ENCODE measurements at places on chromosomes 3 and 15.

GRCh38 chr3:184772667-184773272 is 39.2 kb upstream of the VPS8 start:
- no peak for DNase-seq

DNA sequence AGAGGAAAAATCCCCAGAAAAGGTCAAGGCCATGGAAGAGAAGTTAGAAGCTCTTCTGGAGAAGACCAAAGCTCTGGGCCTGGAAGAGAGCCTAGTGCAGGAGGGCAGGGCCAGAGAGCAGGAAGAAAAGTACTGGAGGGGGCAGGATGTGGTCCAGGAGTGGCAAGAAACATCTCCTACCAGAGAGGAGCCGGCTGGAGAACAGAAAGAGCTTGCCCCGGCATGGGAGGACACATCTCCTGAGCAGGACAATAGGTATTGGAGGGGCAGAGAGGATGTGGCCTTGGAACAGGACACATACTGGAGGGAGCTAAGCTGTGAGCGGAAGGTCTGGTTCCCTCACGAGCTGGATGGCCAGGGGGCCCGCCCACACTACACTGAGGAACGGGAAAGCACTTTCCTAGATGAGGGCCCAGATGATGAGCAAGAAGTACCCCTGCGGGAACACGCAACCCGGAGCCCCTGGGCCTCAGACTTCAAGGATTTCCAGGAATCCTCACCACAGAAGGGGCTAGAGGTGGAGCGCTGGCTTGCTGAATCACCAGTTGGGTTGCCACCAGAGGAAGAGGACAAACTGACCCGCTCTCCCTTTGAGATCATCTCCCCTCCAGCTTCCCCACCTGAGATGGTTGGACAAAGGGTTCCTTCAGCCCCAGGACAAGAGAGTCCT is 9.0 kb downstream of the MAP1A start:
- no peak for DNase-seq

DNA sequence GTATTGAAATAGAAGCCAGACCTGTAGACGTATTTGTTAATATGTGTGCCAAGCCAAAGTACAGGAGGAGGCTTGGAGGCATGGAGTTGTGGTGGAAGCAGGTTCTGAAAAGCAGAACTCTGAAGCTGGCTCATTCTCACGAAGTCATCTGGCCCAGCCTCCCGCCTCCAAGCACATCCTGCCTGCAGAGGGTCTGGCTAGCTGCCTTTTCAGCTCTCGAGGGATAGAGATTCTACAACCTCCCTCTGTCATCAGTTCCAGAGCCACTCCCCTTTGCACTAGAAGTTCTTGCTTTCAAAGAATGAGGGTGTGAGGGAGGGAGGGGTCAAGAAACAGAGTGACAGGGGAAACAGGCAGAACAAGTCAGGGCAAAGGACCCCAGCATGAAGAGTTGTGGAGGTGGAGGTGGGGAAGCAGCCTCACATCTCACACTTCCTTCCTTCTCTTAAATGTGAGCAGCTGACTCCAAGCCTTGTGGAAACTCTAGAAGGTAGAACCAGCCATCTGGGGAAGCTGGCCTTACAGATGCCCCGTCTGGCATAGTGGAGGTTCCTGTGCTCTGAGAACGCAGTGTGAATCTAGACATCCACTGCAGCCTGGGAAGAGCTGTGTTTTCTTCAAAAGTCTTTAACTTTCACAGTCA is 95.3 kb downstream of the SLC49A4 start:
- DNase-seq = peak; percentile 42

- DNase-seq = peak; percentile 37
Measured at GRCh38 chr15:55151631-55152030, 45.1 kb downstream of the RSL24D1 start.

DNA sequence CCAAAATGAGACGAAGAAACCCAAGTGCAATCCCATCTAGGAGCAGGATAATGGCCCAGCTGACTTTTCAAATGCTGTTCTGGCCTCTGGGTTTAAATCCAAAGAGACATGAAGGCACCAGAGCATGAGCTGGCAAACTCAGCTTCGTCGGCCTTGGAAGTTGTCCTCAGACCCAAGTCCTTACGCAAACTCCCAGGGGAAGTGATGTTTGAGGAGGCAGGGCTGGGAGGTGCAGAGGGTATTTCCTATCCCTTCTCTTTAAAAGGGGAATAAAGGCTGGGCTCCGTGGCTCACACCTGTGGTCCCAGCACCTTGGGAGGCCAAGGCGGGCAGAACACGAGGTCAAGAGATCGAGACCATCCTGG is 68.9 kb upstream of the HERC1 start:
- DNase-seq = no peak

- DNase-seq = no peak
Measured at GRCh38 chr3:125207949-125208568, 4.5 kb downstream of the SLC12A8 start.

GRCh38 chr3:179630753-179631451 is 21.9 kb upstream of the USP13 start:
- no peak for DNase-seq

DNA sequence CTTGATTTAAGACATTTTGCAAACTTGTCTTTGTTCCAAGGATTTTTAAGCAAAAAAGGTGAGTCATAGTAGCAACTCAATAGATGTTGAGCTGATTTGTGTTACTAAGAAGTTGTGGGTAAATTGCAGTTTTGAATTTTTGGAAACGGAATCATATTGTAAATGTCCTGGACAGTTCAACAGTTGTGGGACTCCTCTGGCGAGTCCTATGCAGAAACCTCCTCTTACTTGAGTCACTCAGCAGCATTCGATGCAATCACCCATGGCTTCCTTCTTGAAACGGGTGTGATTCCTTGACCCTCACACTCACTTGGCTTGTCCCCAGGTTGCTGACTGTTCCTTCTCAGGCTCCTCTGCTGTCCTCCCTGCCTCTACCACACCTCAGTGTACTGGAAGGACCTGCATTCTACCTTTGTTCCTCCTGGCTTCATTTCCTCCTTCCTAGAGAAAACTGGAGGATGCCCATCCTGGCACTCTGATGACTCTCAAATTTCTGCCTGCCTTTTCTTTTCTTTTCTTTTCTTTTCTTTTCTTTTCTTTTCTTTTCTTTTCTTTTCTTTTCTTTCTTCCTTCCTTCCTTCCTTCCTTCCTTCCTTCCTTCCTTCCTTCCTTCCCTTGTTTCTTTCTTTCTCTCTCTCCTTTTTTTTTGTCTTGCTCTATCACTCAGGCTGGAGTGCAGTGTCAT is 52.8 kb upstream of the DGKG start:
- peak; percentile 54 for DNase-seq

GRCh38 chr3:51388286-51389029 is 2.6 kb upstream of the RBM15B start:
- DNase-seq = peak; percentile 26

DNA sequence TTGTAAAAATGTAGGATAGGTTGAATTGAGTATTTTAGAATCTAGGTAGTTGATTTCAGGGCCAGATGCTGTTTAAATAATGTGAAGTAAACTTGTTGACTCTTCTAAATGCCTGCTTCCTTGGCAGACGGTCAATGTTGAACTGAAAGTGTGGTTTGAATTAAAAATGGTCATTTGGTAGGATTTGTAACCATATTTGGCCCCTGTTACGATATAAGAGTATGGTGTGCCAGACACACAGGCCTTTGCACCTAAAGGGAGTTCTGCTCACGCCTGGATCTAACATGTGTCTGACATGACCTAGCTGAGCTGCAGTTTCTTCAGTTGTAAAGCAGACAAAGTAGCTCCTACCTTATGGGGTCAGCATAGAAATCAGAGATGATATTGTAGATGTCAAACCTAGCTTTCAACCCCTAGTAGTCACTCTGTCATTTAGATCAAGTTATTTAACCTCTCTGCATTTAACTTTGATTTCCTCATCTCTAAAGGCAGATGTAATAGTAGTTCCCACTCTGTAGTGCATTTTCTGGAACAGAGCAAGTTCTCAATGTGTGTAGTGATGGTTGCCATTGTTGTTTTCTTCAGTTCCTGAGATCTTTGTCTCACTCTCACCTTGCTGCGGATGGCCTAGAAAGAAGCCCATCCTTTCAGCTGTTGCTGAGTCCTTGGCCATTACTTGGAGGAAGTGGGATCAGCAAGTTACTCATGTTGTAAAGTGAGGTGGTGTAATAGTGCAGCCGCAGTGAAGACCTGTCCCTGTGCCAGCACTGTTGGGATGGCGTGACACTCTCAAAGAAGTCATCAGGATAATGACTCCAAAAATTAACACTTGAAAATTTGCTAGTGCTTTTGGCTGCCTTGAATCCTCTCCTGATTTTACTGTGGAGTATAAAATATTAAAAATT is 90.2 kb downstream of the GHSR start:
- peak; percentile 59 for DNase-seq

- DNase-seq = no peak
Measured at GRCh38 chr15:49987896-49988295, 131.1 kb downstream of the ATP8B4 start.

DNA sequence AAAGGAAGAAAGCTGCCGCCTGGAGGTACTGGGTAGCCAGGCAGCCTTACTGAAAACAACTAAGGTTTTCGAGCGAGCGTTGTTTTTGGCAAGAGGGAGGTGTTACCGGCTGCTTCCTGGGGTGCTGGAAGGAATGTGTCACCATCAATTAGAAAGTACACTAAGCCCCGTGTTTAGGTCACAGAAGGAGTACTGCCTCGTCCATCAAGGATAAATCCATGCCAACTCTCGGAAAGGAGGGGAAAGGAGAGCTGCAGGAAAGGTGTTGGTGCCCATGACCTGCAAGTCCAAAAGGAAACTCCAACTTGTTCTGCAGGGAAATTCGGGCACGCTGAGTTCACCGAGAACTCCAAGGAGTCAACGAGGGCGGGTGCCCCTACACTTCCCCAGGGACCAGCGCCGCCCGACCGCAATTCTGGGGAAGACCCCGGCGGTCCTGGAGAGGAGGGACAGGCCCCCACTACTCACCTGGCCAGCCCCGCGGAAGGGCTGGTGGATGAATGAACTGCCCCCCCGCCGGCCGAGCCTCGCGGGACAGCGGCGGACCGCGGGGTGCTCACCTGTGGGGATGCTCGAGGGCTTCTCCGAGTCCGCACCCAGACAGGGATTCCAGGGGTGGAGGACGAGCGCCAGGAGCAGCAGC is 542 bp downstream of the PLOD2 start:
- DNase-seq = peak; percentile 91

All from LHCN-M2 (cell line).